Tibial nerve (tissue), 4 donors: ENCODE measurements at places on chromosomes 13 and 19. TPM values are rescaled to one million over a fixed set of nuclear protein-coding genes. Genes with fewer than 3 reads are reported as not detected.

Gene CCDC8
- 4.6 TPM for total RNA-seq

Gene GAPDHS
- not detected for total RNA-seq

Gene FBN3
- total RNA-seq = 2.5 TPM

Gene COMP
- 34.3 TPM for total RNA-seq

Gene SLC17A7
- 7.1 TPM for total RNA-seq

Gene JUNB
- total RNA-seq = 421 TPM

Gene ZNF729
- not detected for total RNA-seq

Gene ANKRD27
- total RNA-seq = 28.0 TPM

Gene FXYD7
- total RNA-seq = 2.5 TPM

Gene GPR12
- 0.63 TPM for total RNA-seq

Gene HSPB6
- total RNA-seq = 190 TPM

Gene SPIB
- total RNA-seq = 0.66 TPM

DNA sequence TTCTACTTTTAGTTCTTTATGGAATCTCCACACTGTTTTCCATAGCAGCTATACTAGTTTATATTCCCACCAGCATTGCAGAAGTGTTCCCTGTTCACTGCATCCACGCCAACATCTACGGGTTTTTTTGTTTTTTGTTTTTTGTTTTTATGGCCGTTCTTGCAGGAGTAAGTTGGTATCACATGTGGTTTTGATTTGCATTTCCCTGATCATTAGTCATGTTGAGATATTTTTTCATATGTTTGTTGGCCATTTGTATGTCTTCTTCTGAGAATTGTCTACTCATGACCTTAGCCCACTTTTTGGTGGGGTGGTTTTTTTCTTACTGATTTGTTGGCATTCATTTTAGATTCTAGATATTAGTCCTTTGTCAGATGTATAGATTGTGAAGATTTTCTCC, 89.7 kb downstream of the FRY start:
- DNase-seq = no peak

- peak; percentile 52 for DNase-seq
Measured at GRCh38 chr19:35756377-35757230, at the start of gene HSPB6. HSPB6 (minus strand) TSS chr19:35757029; CDS start chr19:35757008, 21 bp downstream.

DNA sequence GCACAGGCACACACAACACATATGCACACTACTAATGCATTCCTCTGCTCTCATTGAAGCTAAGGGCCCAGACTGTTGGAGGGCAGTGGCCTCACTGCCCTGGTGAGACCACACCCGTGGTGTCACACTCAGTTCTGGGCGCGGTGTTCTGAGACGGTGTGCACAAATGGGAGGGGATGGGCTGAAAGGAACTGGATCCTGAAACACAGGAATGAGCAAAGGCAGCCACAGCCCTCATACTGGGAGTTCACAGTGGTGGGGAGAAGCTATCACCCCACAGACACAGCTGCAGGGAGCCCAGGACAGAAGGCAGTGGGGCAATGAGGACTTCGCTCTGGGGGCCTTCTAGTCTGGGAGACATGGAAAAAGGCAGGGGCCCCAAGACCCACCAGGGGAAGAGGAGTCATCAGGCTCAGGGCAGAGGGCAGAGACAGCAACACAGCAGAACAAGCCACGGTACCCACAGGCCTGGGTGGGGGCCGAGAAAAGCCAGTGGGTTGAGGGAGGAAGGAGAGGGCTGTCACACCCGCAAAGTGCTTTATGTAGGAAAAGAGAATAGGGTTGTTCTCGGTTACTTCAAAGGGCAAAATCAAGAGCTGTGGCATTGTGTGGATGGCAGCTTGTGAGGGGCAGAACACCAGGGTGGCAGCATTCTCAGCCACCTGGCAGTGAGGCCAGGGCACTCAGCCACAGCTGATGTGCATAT, 75.4 kb upstream of the GPR183 start:
- DNase-seq = no peak

DNA sequence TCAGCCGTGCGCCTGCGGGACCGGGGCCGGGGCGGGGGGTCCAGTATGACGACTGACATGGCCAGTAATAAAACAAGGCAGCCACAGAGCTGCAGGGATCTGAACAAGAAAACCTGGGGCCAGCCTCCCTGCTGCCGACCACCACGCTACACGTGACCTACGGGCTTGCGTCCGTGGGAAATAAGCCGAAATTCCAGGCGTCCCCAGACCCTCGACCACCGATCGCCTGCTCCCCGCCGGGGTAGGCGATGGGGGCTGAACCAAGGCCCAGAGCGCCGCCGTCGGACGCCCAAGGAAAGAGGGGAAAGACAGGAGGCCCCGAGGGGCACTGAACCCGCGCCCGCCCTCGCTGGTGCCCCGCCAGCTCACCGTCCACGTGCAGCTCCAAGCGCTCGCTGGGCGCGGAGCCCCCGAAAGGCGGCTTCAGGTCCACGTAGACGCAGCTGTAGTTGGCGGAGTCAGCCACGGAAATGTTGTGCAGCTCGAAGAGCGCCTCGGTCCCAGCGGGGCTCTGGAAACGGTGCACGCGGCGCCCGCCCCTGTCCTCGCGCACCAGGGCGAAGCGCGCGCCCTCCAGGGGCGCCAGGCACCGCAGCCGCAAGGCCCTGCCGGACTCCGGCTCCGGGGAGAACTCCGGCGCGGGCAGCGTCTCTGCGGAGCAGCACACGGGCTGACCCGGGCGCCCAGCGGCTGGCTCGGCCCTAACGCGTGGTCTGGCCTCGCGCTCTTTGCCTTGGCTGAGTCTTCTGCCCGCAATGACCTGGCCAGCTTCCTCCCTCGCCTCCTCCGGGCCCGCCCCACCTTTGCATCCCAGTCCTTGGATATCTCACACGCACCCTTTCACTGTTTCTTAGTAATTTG, 3.1 kb downstream of the A1BG start:
- no peak for DNase-seq

DNA sequence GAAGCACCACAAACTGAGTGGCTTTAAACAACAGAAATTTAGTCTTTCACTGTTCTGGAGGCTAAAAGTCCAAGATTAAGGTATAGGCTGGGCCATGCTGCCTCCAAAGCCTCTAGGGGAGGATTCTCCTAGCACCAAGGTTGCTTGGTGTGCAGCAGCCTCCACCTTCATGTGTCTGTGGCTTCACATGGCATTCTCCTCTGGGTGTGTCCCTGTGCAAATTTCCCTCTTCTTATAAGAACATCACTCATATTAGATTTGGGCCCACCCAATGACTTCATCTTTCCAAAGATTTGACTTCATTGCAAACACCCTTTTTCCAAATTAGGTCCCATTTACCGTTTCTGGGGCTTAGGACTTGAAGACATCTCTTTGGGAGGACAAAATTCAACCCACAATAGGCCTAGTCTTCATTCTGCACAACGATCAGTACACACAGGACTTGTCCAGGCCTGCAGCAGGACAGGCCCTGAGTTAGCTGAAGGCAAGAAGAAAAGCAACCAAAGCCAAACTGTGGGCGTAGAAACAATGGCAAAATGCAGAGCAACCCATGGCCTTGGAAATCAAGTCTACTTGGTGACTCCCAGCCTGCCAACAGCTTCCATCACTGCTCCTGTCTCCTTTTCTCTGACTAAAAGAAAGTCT, 521.2 kb upstream of the NBEA start:
- no peak for DNase-seq

DNA sequence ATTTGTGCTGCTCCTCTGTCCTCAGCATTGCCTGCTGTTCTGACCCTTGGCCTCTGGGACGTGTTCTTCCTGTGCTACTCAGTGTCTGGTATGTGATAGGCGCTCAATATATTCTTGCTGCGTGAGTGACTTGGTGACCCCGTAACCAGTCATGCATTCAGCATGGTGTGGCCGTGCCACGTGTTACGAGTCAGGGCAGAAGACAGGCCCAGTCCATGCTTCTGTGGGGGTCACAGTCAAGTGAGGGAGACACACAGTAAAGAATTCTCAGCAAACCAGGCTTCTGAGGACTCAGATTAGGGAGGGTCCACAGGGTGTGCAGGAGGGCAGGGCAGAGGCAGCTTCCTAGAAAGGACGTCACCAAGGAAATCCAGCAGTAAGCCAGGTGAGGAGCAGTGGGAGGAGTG, 7.9 kb downstream of the PPP1R37 start:
- DNase-seq = no peak

GRCh38 chr13:70856711-70857110, 748.5 kb upstream of the KLHL1 start:
- no peak for DNase-seq

DNA sequence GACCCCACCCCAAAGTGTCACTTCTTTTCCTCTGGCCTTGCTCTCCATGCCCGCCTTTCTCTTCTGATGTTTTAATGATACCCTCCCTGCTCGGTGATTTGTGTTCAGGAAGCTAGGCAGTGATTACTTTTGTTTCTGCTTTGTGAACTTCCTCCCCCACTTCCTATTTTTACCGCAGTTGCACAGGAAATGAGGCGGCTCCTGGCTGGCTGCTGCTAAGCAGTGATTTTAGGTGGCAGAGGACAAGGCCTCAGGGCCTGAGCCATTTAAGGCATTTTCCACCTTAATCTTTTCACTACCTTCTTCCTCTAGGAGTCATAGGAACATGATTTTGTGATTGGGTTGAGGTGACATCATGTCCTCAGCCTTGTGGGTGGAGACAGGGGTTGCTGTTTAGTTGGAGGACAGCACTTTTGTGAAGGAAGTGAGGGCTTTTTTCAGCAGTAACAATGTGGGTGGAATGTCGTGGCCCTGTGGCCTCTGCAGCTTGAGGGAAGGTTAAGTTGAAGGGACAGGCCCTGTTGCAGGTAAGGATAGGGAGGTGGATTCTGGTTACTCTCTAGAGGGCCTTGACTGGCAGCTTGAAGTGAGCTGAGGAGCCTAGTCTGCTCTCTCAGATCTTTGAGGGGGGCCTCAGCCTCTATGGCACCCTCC, 15.7 kb downstream of the GARRE1 start:
- peak; percentile 27 for DNase-seq

DNA sequence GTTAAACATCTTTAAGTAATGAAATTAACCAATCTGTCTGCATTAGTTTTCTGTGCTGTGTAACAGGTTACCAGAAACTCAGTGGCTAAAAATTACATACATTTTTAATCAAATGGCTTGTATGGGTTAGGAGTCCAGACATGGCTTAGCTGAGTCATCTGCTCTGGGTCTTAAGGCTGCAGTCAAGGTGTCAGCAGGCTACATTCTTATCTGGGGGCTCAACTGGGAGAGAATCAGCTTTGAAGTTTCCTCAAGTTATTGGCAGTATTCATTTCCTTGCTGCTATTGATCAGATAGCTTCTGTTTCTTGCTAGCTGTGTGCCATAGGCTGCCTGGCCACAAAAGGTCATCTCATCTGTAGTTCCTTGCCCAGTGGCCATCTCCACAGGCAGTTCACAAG, 1163.0 kb downstream of the DIAPH3 start:
- no peak for DNase-seq

DNA sequence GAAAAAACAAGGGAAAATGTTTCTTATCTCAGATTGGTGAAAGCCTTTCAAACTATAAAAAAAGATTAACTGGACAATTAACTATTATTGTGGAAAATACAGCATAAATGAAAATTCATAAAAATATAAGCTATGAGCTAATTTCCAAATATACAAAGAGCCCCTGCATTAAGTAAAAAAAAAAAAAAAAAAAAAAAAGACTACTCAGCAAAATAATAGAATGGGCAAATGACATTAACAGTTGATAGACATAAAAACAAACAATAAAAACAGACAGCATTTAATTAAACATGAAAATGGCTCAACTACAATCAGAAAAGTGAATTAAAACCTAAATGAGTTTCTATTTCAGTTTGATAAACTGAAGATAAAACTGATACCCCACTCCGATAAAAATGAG, 77.5 kb downstream of the RBM26 start:
- DNase-seq = no peak

GRCh38 chr13:19955873-19956559, 2.5 kb upstream of the ZMYM2 start:
- no peak for DNase-seq

DNA sequence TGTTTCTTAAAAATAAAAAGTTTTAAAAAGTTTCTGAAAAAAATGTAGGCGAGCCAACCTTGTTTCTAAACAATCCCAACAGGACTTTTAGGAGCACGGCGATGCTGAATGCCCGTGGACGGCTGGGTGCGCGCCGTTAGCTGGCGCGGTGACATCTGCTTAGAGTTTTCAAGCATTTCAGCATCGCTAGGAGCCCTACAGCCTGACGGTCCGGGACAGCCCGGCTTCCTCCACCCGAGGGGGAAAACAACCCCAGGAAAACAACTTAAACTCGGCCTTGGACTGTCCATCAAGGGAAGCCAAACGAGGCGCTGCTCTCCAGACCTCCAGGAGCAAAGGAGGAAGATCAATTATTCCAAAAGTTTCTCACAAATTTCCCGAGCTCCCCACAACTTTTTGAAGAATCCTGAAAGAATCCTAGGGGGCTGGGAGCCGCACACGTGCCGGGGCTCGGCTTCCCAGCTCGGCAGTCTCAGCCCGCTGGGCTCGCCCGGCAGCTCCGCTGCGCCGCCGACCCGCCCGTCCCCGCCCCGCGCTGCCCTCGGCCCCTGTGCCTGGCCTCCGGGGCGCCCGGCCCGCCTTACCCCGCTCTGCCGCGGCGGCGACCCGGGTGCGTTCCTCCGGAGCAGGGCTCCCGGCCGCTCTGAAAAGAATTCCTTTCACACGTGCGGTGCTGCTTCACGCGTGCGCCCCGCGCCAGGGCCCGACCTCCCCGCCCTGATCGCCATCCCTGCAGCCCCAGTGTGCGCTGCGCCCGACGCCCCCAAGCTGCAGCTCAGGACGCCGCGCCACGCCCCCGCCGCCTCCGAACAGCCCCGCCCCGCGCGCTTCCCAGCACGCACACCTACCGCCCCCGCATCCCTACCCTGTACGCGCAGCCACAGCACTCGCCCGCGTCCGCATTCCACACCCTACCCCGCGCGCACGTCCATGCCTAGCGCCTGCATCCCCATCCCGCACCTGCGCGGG, at the start of gene GJA3:
Gene GJA3, minus strand, starts transcription at position 747 of the 969 bp plus-strand sequence. CDS start 17,764 bp downstream, outside the sequence.
- no peak for DNase-seq

- DNase-seq = no peak
Measured at GRCh38 chr13:79812070-79812850, 331.3 kb downstream of the NDFIP2 start.

- no peak for DNase-seq
Measured at GRCh38 chr19:29086646-29087045, 126.3 kb downstream of the UQCRFS1 start.

DNA sequence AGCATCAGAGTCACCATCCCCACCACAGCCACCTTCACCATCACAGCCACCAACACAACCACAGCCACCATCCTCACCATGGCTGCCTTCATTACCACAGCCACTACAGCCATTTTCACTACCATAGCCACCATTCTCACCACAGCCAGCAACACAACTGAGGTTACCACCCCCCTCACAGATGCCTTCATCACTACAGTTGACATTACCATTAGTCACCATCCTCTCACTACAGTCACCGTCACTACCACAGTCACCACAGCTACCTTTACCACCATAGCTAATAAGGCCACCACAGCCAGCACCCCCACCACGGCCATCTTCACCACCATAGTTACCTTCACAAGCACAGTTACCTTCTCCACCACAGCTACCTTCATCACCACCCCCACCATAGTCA, 269.6 kb downstream of the DNAJC15 start:
- no peak for DNase-seq

DNA sequence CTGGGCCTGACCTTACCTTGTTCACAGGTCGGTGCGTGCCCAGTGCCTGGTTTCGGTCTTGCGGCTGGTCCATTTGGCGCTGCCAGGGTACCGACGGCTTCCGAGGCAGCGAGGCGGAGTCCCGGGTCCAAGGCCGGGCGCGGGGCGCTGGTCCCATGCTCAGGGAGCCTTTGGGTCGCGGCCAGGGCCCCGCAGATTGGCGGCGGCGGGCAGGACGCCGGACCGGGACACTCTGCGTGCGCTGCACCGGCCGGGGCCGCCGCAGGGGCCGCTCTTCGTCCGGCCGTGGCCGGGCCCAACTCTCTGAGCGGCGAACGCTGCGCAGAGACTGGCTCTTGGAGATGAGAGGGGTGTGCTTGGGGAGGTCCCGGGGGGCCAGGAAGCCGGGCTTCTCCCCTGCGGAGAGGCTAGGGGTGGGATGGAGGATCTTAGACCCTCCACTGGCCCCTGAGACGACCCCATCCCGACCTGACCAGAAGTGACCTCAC, 3.4 kb upstream of the WIZ start:
- no peak for DNase-seq
